ENCODE measurements at places on chromosomes 3 and 15.

DNA sequence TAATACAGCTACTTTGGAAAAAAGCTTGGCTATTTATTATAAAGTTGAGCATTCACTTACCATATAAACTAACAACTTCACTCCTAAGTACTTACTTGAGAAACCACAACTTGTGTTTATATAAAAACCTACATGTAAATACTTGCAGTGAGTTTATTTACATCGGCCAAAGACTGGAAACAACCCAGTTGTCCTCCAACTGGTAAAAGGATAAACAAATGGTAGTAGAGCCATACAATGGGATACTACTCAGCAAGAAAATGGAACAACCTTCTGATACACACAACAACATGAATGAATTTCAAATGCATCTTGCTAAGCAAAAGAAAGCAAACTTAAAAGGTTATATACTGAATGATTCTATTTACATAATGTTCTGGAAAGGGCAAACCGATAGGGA lies 63.7 kb downstream of the SLC7A14 start:
- no peak for DNase-seq

GRCh38 chr15:22884344-22884743 lies 45.9 kb downstream of the NIPA2 start:
- DNase-seq = no peak

DNA sequence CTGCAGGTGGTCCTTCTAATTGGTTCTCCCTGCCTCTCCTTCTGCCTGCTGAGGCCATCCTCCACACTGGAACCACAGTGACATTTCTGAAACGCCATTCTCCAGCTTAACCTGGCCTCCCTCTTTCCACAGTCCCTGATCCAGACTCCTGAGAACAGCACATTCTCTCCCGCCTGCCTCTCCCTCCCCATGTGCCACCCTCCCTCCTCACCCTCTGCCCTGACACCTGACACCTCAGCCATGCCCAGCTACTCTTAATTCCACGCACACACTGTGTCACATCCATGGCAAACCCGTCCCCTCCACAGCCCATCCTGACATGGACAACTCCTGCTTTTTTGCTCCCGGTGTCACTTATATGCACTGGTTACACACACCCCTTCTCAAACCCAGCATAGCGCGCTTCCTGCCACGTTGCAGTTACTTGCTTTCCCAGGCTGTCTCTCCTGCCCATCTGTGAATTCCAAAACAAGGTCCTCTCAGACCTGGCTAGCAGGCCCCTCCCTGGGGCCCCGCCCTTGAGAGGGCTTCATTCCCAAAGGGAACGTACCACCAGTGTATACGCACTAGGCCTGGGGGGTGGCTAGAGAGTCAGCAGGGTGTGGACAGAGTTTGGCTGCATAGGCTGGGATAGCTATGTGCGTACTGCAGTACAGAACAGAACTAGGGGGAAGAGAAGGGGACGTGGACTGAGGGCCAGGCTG lies 92.7 kb upstream of the BLM start:
- no peak for DNase-seq

DNA sequence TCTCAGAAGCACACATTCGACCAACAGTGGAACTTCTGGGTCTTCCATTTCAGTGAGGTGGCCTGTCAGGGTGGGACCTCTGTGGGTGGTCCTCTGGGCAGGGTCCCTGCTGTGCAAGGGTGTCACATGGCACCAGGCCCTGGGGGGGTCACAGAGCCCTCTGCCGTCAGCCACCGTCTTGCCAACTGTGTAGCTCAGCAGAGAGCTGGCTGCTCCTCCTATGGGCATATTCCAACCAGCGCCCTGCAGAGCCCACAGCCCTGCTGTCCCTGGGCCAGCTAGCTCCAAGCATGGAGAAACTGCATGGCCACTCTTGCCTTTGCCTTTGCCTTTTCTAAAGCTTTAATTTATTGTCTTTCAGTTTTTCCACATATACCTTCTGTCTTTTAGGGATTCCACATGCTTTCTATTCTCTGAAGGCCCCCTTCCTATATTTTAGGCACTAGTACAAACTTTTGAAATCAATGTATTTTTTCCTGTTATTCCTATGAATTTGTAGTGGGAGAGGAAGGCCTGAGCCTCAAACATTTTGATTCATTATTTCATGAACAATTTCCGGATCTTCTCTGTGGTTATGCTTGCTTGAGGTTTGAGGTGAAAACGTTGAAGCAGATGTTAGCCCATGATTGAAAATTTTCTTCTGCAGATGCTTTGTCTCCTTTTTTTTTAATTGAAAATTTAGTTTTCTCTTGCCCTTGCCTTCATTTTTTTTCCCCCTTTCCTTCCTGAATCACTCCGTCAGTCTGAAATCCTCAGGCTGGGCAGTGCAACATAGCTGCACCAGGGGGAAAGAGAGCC lies 11.7 kb downstream of the IQCF1 start:
- no peak for DNase-seq

GRCh38 chr15:55407498-55408011 lies 604 bp downstream of the CCPG1 start:
- peak; percentile 81 for DNase-seq

DNA sequence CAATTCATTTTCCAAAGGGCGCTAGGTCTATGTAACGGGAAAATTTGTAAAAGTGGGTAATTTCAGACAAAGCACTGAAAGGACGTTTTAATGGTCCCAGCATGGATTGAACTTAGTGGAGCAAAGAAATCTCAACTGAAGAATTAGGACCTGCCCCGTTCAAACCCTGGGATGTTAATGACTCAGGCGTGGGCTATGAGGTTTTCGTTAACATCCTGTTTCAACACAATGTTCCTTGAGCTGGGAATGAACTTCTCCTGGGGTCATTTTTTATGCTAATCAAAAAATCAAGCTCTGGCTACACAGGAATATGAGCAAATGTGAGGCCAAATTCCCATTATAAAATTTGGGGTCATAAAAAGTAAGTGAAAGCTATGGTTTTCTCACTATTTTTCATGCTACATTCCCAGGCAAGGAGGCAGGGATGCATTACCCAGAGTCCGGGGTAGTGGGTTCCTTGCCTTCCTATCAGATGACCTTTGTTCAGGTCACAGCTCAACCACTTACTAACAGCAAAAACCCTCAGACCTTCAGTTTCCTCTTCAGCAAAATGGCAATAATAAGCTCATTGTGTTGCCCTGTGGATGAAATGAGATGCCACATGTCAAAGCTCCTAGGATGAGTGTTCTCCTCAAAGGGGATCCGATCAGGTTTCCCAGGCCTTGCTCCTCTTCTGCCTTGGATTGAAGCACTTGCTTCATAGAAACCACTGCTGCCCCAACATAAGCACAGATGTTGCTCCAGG lies 271.4 kb downstream of the ARRDC4 start:
- DNase-seq = no peak

DNA sequence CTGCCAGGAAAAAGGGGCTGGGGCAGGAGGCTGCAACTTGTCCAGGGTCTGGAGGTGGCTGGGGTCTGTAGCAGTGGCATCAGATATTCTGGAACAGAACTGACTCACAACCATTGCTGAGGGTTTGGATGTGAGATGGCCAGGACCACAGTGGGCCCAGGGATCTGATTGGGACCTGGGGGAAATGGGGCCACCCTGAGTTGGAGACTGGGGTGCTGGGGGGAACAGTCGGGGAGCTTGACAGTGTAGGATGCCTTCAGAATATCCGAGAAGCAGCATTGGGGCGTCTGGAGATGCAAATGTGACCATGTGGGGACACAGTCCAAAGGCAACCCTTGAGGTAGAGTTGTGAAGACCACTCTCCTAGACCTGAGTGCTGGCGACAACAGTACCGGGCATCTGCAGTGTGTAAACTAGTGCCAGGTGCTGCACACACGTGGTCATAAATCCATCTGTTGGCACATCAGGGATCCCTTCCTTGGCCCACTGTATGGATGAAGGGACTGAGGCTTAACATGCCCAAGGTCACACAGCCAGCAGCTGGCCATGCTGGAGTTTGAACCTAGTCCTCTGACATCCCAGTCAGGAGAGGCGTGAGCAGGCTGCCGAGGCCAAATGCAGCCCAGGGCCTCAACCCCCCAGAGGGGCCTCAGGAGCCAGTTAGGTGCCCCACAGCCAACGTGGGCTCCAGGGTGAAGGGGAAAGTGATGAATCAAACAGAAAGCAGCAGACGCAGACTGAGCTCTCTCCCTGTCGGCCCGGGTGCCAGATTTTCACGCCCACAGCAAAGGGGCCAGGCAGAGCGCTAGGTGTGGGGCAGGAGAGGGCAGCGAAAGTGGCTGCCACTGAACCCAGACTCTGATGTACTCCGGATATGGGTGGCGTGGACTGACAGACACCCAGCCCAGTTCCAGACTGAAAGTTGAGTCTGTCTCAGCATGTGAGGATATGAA lies 18.8 kb downstream of the HEMK1 start:
- DNase-seq = no peak

DNA sequence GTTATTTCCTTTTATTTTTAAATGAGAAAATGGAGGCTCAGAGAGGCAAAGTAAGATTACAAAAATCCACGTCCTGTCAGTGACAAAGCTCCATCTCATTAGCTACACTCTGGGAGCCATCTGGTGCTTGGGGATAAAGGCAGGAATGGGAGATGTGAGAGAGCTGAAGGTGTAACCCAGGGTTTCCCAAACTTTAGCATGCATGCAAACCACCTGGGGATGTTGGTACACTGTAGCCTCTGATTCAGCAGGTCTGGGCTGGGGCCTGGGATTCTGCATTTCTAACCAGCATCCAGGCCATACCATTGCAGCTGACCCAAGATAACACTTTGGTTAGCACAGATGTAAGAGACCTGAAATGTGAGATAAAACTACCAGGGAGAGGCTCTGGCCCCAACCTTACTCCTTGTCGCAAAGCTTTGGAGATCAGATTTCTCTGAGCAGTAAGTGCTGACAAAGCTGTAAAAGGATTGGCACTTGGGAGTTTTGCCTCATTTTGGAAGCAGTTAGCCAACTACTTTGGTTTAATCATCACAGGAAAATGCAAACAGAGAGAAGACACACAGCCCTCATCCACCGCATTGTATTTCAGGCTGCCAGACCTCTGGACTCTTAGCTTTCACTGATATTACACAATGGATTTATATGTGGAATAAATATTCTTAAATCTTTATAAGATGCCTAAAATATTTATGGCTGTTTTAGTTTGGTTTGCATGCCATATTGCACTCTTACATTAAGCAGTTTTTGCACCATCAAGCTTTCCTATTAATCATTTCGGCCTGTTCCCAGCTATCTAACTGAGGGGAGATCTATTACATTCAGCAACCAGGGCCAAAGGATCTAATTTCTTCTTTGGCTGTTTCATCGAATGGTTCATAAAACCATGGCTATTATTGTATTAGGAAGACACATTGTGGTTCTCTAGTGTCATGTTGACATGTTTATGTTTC lies 263.0 kb downstream of the EBLN2 start:
- no peak for DNase-seq

DNA sequence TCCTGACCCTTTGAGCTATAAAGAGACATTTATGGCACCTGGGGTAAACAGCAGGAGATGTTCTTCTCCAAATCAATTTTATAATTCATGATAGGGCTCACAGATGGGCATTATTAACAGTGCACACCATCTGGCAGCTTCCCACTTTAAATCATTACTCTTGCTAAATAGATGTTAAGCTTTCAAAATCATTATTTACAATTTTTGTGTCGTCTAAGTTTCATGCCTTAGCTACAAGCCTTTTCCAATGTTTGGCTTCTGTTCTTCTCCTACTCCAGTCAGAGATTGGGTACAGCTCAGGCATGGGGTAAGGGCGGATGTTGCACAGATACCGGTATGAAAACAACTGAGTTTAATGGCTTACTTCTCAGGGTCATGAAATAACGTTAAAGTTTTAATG lies 120.9 kb upstream of the PFN2 start:
- no peak for DNase-seq

DNA sequence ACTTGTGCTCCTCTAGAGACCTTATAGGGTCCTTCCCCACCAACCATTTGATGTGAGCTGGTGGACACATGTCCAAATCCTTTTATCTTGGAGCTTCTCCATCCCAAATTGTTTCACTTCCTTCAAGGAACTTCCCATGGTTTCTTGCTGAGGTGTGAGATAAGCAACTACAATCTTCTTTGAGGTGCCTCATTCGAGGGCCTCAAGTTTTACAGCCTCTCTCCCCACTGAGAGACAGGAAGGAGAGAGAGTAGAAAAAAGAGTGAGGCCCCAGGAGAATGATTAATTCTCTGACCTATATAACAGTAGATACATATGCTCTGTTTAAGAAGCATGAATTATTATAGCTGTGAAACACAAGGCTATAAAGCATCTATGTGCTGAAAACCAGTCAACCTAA lies 70.5 kb downstream of the SUMF1 start:
- DNase-seq = no peak

GRCh38 chr15:50182219-50183013 lies 420 bp downstream of the SLC27A2 start:
- DNase-seq = peak; percentile 29

DNA sequence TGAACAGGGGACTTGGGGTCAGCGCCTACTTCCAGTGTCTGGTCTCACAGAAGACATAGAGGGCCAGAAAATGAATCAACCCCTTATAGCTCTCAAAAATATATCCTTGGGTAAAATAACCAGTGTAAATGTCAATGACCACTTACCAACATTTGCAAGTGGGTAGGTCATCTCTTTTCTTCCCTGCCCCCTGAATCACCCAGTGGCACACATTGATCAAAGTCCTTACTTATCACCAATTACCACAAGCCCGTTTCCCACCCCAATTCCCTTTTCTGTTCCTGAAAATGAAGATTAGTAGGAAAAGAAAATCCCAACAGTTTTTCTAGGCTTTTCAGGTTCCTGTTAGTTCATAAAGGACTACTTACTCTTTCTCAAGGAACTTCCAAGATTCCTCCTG lies 70.5 kb upstream of the HEG1 start:
- DNase-seq = no peak

DNA sequence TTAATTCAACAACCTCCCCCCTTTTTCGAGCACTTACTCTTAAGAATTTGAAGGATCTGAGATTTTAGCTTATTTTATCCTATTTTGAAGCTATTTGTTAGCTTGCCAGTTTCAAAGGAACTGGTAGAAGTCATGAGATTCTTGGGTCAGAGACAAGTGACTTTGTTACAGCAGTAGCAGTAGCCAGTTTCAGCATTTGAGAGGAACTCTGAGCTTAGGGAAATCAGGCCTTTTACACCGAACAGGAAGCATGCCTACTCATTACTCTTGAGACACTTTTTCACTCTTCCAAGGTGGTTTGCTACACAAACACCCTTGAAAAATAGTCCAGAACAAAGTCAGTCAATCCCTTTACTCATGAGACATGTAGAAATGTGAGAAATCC lies 24.5 kb upstream of the TM4SF1 start:
- DNase-seq = no peak

- DNase-seq = no peak
Measured at GRCh38 chr3:142046320-142047020, 102.9 kb downstream of the TFDP2 start.

DNA sequence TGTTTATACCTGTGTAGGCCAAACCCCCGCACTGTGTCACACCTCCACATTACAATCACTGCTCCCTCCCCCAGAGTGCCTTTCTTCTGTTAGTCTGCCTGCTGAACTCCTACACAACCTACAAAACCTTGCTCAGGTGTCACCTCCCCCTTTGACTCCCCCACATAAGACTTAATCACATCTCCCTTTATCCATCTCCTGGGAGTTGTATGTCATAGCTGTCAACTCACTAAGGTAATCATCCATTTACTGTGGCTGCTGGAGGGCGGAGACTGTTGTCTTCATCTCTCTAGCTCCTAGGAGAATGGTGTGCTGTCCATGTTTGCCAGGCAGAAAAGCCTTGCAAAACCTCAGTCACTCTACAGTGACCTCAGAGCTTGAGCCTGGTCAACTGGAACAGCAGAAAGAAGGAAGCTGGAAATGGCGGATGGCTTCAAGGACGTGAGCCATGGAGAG lies 43.8 kb downstream of the ZNF710 start:
- DNase-seq = no peak

Measured in SW 1271 (cell line).